ENCODE measurements at places on chromosomes 6 and 20. TPM values are rescaled to one million over a fixed set of nuclear protein-coding genes. Genes with fewer than 3 reads are reported as not detected.

DNA sequence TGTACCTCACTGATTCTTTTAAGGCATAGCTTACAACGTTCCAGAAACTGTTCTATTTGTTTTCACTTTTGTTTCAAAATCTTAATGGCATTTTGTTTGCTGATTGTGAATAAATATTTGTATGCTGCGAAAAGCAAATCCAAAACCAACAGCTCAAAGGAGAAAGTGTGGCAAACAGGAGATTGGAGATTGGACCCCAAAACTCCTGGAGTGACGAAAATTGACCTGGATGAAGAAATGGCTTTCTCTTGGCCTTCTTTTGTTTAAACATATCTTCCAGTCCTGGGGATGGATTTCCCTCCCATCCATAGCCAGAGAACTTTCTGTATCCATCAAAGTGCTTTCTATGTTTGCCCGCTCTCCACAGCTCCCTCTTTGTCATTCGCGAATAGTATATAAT, 2.8 kb upstream of the CTCFL start:
- DNase-seq: no peak

DNA sequence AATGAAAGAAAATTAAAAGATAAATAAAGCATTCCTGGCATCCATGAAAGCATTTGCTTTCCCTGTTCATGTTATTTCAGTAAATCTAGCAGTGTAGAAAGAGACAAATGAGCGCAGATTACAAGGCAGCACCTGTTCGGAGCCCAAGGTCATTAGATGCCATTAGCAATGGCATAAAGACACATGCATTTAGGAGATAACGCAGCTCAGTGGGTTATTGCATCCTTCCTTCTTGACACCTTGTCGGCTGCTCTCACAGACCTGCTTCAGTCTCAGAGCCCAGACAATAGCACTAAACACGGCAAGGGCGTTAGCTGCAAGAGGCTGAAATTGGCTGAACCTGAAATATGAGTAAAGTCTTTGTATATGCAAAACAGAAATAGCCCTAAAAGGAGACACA, 140.3 kb downstream of the ATXN1 start:
- no peak for DNase-seq

The SCAND1 gene
- 23.9 TPM for polyA plus RNA-seq

GRCh38 chr6:2149361-2150006, 95.9 kb downstream of the GMDS start:
- no peak for DNase-seq

DNA sequence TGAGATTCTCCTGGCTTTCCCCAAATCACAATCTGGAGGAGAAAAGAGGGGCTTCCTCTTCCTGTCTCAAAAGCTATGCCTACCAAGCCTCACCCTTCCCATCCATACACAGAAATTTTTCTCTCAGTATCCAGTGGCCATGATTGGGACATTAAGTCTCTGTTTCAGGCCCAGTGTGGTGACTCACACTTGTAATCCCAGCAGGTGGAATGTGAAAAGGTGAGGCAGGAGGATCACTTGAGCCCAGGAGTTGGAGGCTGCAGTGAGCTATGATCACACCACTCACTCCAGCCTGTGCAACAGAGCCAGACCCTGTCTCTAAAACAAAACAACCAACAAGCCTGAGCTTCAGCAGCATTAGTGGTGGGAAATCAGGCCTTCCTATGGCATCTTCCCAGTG, 210.0 kb downstream of the OGFRL1 start:
- DNase-seq: no peak

DNA sequence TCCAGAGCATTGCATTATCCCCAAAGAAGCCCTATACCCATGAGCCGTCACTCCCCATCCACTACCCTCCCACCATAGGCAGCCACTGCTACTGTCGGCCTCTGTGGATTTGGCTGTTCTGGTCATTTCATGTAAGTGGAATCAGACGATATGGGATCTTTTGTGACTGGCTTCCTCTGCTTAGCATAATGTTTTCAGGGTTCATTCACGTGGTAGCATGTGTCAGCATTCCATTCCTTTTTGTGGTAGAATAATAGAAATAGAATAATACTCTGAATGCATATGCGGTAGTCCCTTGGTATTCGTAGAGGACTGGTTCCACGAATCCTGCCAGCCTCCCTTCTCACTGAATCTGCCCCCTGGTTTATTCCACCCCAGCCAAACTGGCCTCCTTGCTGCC, 402.6 kb upstream of the SULF2 start:
- DNase-seq: no peak

The RAD21L1 gene
- polyA plus RNA-seq: not detected

GRCh38 chr6:131914234-131914633, 36.9 kb downstream of the CCN2 start:
- no peak for DNase-seq

The HAO1 gene
- not detected for polyA plus RNA-seq

DNA sequence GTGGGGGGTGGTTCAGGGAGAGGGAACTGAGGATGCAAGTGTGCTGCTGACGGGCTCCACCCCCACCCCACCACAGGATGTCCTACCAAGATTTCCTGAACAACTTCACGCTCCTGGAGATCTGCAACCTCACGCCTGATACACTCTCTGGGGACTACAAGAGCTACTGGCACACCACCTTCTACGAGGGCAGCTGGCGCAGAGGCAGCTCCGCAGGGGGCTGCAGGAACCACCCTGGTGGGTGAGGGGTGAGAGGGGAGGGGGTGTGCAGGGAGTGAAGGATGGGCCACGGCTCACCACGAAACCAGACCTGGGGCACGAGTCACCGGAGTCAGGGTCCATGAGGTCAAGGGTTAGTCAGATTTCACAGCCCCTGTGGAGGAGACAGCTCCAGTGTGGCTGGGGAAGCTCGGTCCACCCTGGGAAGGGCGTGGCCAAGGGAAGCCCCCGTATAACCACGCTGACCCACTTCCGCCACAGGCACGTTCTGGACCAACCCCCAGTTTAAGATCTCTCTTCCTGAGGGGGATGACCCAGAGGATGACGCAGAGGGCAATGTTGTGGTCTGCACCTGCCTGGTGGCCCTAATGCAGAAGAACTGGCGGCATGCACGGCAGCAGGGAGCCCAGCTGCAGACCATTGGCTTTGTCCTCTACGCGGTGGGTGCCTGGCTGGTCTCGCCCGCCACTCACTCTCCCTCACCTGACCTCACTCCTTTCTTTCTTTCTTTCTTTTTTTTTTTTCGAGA, 18.3 kb downstream of the CAPN11 start:
- no peak for DNase-seq

DNA sequence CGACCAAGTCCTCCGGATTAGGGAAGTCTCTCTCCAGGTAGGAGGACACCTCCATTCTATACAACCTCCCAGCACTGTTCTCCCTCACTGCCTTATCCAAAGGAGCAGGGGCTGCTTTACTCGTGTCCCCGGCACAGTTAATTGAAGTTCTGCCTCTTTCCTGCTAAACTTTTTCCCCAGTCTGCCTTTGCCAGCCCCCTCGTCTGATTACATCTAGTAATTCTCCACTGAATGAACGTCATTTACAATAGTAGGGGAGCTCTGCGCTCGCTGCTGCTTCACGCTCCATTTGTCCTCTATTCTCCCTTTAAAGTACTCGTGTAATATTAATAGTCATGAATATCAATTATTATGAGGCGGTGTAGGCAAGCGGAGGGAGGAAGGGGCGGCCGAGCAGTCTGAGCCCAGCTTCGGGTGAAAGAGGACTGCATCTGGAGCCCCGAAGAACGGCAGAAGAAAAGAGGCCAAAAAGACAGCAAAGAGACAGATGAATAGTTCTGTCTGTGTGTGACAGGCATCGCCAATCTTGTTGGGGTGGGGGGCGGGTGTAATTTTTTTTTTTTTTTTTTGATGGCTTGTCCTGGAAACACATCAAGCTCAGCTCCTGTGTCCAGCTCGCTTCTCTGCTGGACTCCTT, 2.9 kb downstream of the TFAP2B start:
- DNase-seq: no peak

The DDR1 gene
- 167 TPM for polyA plus RNA-seq

DNA sequence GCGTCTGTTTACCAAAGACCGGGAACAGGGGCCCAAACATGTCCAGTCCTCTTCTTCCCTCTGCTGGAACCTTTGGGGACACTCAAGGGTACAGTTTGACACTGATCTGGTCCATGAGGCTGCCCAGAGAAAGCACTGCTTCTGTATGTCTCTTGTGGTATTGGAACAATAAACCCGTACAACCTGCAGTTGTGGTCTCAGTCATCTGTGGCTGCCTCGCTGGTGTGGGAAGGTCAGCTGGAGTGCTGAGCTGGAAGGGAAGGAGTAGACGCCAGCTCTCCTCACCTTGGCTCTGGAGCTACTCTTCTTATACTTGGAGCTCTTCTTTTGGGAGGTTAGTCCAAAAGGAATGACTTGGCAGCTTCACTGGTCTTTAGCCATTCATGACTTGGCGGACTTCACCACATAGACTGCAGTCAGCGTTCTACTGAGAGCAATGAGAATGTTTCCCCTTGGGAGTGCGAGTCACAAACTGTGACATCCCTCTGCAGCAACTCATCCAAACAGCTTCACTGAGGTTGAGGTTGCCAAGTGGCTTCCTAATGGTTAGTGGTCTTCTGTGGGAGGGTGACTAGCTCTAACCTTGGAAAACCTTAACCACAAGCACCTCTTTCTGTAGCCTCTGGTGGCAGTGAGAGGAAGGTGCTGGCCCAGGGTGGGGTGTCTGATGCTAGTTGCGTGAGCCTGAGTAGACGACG, 81.2 kb downstream of the ASXL1 start:
- DNase-seq: no peak

The CNR1 gene
- polyA plus RNA-seq: 1.5 TPM

The PRELID3B gene
- polyA plus RNA-seq: 75.9 TPM

Data from left kidney (tissue), 8 donors.